ENCODE measurements at places on chromosomes 2 and 18.

- no peak for DNase-seq
These were observed 1101.4 kb downstream of the CBLN2 start for GRCh38 chr18:71442731-71443141.

GRCh38 chr2:120851116-120851773, 115.6 kb downstream of the GLI2 start:
- DNase-seq, result no peak

- no peak for DNase-seq
These were observed 593.7 kb upstream of the CHAC2 start for GRCh38 chr2:53173698-53174455.

GRCh38 chr2:101515477-101515876, 40.6 kb upstream of the RFX8 start:
- DNase-seq, result no peak

GRCh38 chr18:34767601-34768027, 57.5 kb downstream of the DTNA start:
- DNase-seq, result no peak

GRCh38 chr2:38722271-38723061, 28.7 kb downstream of the SRSF7 start:
- DNase-seq, result no peak

- no peak for DNase-seq
These were observed 25.8 kb upstream of the ZNF397 start for GRCh38 chr18:35215026-35215425.

DNA sequence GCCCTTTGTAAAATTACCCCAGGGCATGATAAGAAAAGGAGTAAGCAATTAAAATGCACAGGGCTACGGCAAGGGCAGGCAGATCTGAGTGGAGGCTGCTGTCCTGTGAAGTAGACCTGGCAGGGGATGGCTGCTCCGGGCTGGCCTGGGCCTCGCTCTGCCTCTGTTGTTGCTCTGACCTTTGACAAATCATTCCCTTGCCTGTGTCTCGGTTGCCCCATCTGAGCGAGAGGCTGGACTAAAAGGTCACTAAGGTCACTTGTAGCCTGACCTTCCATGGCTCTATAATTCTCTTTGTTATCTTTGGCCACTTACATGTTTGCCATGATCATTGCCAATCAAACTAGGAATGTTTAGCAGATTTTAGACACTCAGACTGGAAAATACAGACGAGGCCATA, 118.1 kb downstream of the KLHL29 start:
- DNase-seq, result no peak

DNA sequence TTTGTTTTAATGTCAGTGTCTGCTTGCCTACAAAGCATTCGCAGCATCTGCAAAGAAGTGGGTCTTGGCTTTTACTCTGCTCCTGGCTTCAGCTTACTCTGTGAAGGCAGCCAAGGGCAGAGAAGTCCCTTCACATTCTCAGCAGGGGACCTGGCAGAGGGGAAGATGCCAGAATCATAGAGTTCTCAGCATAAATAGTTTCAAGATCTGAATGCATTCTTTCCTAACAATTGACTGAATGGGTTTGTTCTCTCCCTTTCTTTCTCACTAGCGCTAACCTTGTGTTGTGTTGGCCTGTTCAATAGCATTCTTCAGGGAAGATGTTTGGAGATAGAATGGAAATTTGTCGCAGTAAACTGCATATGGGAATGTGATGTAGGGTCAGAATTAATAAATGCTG, 106.9 kb downstream of the FARSB start:
- DNase-seq, result no peak

- no peak for DNase-seq
These were observed 1.3 kb downstream of the NGEF start for GRCh38 chr2:233011702-233012131.

DNA sequence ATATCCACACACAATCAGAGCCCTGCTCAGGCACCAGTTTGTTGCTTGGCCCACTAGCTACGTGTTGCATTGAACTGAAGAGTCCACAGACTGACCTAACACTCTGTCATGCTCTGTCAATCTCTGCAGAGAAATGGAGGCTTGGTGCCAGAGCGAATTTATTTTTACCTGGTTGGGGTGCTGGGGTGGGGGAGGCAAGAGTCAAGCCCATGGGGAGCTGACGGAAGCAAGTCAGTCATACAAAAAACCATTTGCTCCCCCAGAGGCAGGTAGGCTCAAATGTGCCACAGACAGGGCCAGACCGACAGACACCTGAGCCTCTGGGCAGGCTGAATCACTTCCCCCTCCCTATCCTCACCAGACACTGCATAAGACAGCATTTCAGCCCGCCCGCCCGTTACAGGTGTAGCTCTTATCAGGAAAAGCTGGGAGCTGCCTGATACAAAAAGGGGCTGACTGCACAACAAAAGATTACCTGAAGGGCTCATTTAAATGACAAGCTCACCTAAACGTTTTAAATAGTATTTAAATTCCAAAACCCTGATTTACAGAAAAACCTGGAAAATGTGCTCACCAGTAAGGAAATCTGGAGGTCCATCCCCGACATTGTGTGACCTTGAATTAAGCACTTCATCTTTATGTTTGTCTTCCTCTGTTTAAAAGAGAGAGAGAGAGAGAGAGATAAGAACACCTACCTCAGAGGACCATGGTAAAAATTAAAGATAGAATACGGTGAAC, 2.1 kb upstream of the PCBP1 start:
- no peak for DNase-seq

DNA sequence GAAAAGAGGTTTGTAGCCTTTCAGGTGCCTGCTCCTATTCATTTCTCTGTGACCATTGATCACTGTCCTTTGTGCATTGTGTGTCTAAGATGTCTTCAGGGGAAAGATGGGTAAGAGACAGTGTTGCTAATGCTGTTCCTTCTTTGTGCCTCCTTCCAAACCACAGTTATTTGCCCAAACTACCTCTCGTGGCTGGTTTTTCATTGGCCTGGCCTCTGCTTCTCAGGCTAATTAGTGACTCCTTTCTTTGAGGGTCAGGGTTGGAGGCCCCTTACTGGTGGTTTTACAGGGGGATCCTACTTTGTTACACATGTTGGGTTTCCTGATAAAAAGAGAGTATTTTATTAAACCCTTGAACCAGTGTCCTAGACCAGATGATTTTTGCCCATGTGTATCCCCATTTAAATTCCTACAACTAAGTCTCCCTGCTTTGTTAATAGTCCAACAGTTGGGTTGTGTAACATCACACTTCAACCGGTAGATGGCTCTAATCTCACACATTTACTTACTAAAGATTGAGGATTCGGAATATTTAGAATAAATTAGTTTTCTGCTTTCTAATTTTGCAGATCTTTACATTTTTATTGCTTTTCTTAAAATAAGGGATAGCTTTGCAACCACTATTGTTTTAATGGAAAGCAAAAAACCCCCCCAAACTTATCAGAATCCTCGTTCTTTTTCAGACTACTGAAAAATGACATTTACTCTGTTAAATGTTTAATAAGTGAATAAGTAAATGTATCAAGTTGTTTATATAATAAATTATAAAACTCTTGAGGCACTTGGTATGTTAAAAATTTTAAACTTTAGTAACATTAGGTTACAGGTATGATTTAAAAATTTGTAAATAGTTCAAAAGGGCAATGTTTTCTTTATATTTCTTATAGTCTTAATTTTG, 2.4 kb downstream of the MARS2 start:
- DNase-seq, result no peak

- no peak for DNase-seq
These were observed 359.4 kb upstream of the KCNH7 start for GRCh38 chr2:163198007-163198406.

GRCh38 chr18:29250259-29250658, 1073.3 kb upstream of the CDH2 start:
- no peak for DNase-seq

GRCh38 chr2:221851531-221852045, 279.5 kb upstream of the EPHA4 start:
- DNase-seq, result no peak

- no peak for DNase-seq
These were observed 180.6 kb downstream of the CLIP4 start for GRCh38 chr2:29295845-29296244.

- peak; percentile 57 for DNase-seq
These were observed 32.3 kb downstream of the DNMT3A start for GRCh38 chr2:25309402-25309801.

Measured in GM19239 (cell line).